ENCODE measurements at places on chromosomes 4 and X. TPM values are rescaled to one million over a fixed set of nuclear protein-coding genes. Genes with fewer than 3 reads are reported as not detected.

The CSAG3 gene
- not detected for total RNA-seq

The VAMP7 gene
- 36.7 TPM for total RNA-seq

GRCh38 chr4:83490876-83491450 is 6.1 kb upstream of the ABRAXAS1 start:
- DNase-seq: no peak

- DNase-seq: no peak
These were observed 395.7 kb downstream of the TRIML1 start for GRCh38 chr4:188534917-188535316.

DNA sequence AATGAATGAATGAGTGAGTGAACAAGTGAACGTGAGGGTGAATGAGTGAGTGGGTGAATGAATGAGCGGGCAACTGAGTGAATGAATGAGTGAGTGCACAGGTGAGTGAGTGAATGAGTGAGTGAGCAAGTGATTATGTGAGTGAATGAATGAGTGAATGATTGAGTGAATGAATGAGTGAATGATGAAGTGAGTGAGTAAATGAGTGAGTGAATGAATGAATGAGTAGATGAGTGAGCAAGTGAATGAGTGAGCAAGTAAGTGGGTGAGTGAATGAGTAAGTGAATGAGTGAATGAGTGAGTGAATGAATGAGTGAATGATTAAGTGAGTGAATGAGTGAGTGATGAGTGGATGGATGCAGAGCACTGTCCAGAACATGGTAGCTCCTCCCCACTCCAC is 205.8 kb downstream of the STK32B start:
- no peak for DNase-seq
